Cardiac atrium fibroblast (primary cell): ENCODE measurements at places on chromosomes 2 and 18. TPM values are rescaled to one million over a fixed set of nuclear protein-coding genes. Genes with fewer than 3 reads are reported as not detected.

The G6PC2 gene
- total RNA-seq = not detected in 2 replicates

The KLHL29 gene
- 5.2 and 6.2 TPM in 2 replicates for total RNA-seq

The NPPC gene
- not detected in 2 replicates for total RNA-seq

The CYP26B1 gene
- total RNA-seq = 7.0 and 11.3 TPM in 2 replicates

The NDC80 gene
- 5.2 and 9.1 TPM in 2 replicates for total RNA-seq

The GALR1 gene
- not detected in 2 replicates for total RNA-seq

The ADAM17 gene
- total RNA-seq = 23.6 and 29.3 TPM in 2 replicates

The TRPM8 gene
- not detected in 2 replicates for total RNA-seq

The CIDEA gene
- total RNA-seq = not detected in 2 replicates

The EVX2 gene
- not detected in 2 replicates for total RNA-seq

The SIX3 gene
- total RNA-seq = not detected in 2 replicates

The SNTG2 gene
- total RNA-seq = not detected in 2 replicates

The MEP1B gene
- not detected in 2 replicates for total RNA-seq

The SCN9A gene
- total RNA-seq = 1.3 and 2.0 TPM in 2 replicates

The ZNF804A gene
- total RNA-seq = 0.32 TPM in 1 of 2 replicates, not detected in the other

The LAPTM4A gene
- total RNA-seq = 212 and 213 TPM in 2 replicates

The SRBD1 gene
- 11.8 and 15.5 TPM in 2 replicates for total RNA-seq

The AQP12A gene
- not detected in 2 replicates for total RNA-seq
